ENCODE measurements at places on chromosomes 1 and 21.

DNA sequence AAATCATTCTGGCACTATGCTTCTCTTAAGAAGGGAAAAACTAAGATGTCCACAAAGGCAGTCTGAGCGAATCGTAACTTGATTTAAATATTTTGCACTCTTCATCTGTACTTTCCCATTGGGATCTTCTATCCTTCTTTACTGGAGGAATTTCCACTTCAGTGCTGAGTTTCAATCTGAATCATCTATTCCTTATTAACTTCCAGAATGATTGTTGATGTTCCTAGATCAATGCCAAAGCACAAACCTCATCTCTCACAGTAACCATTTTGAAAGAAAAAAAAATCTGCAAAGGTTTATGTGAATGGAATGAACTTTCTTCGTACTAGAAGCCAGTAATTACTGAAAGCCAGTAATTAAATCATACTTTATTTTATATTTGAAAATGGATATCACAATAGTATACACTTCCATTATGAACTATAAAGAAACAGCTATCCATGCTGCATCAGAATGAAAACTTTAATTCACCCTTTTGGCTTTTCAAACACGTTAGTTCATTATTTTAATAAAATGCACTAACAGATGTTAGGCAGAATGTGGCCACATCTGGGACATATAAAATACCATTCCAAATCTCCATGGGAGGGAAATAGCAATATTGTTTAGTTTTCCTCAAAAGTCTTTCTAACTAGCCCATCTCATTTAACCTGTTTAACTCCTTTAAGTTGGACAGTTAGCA is 5.5 kb upstream of the RNF2 start:
- DNase-seq, result no peak

- DNase-seq, result no peak
Measured at GRCh38 chr21:42006765-42007164, 3.4 kb downstream of the ZBTB21 start.

- DNase-seq, result no peak
Measured at GRCh38 chr21:42845296-42845965, 33.9 kb downstream of the WDR4 start.

GRCh38 chr1:207405814-207406213 is 48.3 kb upstream of the CR2 start:
- DNase-seq, result no peak

GRCh38 chr1:226438007-226438406 is 30.1 kb upstream of the PARP1 start:
- DNase-seq, result no peak

DNA sequence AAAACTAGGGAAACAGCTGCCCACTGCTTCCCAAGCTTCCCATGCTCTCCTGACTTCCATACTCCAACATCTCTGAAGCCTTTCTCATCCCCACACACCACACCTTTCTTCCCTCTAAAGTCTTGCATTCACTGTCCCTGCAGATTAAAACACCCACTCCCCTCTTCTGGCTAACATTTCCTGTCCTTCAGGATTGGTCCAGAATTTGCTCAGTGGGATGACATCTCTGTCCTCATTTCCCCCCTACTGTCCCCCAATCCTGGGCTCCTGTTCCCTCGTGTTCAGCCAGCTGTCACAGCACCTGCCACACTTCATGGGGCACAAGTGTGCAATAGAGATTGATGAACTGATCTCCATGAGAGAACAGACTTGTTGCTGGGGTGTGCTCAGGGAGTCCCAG is 82.7 kb downstream of the KCND3 start:
- DNase-seq, result no peak

GRCh38 chr1:209685821-209686220 is 10.6 kb downstream of the G0S2 start:
- no peak for DNase-seq

DNA sequence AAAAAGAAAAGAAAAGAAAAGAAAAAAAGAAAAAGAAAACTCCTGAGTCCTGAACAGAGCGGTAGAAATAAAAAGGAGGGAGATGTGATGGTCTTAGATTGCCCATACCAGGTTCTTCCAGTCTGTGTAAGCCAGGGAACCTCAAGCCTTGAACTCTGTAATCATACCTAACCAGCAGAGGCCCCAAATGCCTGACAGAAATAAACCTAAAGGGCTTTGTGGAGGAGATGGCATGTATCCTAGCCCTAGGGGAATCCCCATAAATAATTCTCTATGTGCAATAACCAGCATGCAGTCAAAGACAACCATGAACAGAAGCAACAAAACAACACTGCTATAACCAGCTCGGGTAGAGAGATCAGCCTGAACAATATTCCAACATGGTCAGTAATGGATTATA is 40.4 kb downstream of the USP48 start:
- no peak for DNase-seq

DNA sequence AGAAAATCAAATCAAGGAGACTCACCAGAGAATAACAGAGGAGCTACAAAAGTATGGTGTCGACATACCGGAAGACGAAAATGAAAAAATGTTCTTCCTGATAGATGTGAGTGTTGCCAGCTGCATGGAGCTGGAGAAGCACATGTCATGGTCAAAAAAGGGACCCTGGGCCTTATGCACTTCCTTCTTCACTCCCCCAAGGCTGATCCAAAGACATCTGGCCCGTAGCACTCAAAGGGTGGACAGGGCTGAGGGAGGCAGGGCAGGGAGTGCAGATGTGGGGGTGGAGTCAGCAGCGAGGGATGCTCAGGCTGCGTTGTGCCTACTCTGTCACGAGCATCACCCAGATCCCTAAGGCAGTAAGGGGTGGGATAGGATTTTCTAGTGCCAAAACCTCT is 19.4 kb downstream of the MX1 start:
- DNase-seq, result no peak

DNA sequence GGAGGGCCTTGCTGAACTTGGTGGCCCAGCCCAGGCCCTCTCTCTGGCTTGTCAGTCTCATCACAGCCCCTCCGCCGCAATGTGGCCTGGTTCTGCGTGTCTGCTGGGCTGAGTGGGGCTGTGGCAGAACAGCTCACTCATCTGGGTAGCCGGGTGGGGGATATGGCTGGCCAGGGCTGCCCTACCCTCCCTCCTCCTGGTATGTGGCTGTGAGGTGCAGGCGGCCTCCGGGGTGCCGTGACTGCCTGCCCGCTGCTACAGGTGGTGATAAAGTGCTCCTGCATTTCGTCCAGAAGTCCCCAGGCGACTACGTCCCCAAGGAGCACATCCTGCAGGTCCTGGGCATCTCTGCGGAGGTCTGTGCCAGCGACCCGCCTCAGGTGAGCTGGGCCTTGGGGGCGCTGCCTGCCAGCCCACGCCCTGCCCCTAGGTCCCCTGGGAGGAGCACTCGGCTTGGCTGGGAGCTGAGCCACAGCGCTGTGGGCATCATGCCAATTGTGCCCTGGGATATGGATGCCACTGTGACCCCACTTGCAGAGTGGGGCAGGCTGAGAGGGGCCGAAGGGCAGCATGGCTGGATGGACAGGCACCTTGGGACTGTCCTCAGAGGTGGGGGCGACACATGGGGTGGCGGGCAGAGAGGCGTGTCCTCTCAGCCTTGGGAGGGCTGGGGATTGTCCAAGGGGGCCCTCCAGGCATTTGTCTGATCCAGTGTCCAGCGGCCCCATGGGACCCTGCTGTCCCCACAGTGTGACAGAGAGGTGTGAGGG is 2.3 kb downstream of the PRXL2B start:
- DNase-seq, result no peak

GRCh38 chr1:32246888-32247273 is at the start of gene FAM167B:
Gene FAM167B (plus strand): TSS chr1:32247222. CDS start chr1:32247422, 200 bp downstream.
- DNase-seq, result no peak

- DNase-seq, result no peak
Measured at GRCh38 chr21:31733551-31734149, 1.7 kb upstream of the SCAF4 start.

DNA sequence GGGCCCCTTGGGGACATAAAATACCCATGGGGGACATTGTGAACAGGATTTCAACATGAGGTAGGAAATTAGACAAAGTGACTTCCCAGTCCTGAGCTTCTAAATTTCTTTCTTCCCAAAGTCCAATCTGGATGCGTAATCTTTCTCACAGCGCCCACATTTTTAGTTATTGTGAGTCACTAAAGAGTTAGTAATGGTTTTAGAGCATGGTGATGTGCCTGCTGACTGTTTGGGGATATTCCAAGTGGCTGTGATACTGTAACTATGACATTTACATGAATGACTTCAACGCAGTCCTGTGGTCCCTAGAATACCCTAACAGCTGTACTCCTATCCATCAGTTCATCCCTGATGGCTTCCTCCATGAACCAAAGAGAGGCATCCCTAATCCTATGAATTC is 224.0 kb upstream of the COA6 start:
- DNase-seq, result no peak

DNA sequence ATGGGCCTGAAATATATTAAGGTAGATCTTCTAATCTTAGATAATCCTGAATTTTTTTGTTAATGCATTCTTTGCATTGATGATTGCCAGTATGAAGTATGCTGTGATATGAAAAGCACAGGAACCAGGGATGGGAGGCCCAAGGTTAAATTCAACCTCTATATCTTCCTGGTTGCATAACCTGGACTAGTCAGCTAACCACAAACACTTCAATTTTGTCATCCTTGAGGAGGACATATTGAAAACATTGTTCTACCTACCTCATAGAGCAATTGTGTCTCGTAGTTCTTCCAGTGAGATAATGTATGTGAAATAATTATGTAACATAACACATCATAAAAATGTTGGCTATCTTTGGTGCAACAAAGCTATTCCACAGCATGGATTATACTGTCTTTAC is 25.6 kb downstream of the PDC start:
- no peak for DNase-seq

GRCh38 chr1:1788646-1789431 is 10.6 kb upstream of the NADK start:
- DNase-seq, result no peak

DNA sequence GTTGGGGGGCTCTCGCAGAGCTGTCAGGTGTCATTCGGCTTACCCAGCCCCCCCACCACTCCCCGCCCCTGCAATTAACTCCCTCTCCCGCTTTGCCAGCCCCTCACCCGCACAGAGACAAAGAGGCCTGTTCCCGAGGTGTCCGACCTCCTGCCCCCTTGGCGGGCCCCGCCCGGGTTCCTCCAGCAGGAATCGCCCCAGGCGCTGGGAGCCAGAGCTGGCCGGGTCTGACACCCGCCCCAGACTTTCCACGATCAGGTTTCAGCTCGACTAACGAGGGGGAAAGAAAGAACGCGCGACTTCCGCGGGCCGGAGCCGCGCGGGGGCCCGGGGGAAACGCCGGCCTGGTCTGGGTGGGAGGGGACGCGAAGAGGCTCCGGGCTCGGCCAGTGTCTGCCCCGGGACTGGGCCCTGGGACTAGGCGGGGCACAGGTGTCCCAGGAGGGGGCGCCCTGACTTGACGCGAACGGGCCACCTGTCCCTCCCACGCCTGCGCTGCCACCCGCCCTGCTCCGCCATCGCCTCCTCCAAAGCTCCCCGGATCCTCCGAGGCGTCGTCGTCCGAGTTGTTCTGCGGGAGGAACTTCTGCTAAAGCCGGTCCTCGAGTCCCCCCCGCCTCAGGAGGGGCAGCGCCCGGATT is 36.4 kb upstream of the HHAT start:
- no peak for DNase-seq

DNA sequence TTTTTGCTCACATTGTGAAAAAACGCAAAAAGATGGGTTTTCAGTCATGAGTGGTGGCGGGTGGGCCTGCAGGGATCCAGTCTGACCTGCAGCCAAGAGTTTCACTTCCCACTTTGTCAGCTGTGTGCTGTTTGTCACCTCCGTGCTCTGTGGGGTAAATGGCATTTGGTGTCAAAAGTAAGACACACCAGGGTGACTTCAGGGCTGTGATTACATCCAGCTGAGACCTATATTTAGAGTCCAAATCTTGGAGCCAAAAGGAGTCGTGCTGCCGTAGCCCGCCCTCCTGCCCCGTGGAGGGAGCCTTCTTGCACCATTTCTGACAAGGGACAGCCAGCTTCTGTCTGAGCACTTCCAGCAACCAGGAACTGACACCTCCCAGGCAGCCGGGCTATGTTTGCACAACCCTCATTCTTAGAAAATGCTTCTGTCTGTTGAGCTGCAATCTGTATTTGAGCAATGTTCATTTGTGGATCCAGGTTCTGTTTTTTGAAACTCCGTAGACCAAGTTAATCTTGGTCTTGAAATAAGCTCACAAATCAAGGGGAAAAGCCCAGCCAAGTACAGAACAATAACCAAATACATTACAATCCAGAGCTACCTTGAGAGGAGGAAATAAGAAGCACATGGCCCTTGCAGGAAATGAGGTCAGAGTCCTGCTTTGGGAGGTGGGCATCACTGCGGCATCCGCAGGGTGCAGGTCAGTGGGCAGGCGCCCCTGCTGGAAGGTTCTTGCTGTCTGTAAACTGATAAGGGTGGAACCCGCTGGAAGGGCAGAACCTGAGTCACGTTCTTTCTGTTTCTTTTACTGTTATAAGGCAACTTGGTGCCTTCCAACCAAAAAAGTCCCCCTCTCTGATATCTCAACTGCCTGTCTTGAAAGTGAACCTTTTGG is 14.4 kb downstream of the ABCG1 start:
- peak; percentile 54 for DNase-seq

DNA sequence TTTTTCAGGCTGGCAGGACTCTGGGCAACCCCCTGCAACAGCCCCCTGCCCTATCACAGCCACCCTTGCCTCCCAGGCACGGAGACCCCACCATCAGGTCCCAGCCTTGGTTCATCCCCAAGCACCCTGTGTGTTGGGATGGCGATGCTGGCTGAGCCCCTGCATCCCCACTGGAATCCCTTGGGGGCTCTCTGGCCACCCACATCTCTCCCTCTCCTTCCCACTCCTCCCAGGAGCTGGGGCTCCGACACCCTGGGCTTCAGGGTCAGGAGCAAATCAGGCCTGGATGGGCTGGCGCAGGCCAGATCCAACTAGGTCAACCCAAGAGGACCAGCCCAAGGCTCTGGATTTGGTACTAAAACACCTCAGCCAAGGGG is 25.9 kb downstream of the COL6A1 start:
- no peak for DNase-seq

- DNase-seq, result no peak
Measured at GRCh38 chr21:29017639-29018237, 1.4 kb downstream of the RWDD2B start.

GRCh38 chr1:35857830-35858229 is 25.2 kb upstream of the AGO1 start:
- no peak for DNase-seq

DNA sequence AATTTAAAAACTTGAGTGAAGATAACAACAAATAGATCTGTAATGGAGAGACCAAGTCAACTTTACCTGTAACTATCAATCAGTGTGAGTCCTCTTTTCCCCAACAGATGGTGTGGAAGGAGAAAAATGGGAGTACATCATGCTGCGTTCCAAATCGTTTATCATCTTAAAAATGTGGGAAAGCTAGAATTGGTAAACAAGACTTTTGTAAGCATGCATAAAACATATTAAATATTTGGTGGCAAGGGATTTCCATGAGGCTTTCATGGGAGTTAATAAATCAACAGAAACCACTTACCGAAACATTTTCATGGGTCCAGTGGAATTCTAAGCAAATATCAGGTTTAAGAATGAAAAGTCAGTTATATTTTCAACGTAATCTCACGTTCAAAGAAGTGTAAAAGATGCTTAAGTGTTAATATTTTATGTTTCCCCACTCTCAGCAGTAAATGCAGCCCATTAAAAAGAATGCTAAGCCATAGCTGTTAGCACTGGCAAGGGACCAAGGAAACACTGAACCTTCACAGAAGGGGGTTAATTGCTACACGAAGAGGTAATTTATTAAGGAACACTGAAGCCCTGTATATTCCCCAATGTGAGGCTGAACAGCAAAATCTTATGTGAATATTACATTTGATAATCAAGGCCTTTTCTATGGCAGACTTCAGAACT is 117.0 kb downstream of the ZC3H11B start:
- no peak for DNase-seq

Data from stimulated activated CD4-positive, alpha-beta T cell treated with anti-CD3 and anti-CD28 coated beads, TNF-alpha, amount 100 ng/mL, for 1 hour (primary cell).